Cortex of kidney (tissue), 1 donor: ENCODE measurements at places on chromosomes 3 and 15.

DNA sequence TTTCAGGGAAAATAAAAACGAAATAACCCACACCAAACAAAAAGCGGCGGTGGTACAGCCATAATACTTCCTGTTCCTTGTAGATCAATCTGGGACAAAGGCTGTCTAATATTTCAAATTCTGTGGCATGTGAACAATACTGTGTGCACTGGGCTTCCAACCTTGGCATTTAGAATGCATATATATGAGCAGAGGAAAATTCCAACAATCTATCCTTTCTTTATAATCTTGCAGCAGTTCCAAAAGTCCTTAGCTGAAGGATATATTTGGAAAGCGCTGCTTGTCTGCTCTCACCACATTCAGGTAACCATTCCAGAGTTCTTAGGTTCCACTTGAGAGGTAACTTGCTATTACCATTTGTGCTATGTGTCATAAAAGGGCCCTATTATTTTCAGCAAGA is 231.8 kb downstream of the RBMS3 start:
- no peak for DNase-seq

DNA sequence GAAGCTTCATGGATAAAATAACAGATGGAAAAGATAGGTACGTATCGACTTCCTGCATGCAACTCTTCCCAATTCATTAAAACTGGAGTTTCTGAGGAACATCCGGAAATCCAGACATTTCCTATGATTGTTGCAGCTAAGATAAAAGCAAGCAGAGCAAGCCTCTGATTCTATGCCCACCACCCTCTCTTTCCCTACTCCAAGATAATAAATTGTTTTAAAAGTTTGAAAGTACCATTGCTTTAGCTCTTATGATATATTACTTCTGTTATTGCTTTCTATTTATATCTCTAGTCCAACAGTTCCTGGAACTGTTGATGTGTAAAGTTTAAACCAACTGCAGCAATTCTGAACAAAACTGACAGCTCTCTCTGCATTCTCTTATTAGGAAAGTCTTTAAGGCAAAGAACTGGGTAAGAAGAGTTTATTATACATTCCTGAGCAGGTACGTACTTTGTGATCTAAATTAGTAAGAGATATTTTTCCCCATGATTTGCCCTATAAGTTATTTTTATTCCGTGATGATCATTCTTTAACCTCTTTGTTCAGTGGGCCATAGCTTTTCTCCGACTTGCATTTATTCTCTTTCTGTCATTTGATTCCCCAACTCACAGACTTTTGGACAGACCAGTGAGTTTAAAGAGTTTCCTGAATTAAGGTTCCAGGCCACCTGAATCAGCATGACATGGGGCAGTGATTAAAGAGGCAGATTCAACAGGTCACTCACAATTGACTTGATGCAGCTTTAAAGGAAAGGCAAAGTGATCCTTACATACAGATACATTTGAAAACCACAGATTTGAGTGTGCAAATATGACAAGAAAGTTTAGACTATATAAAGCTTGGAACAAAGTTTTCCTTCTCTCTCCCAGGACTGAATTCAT is 94.2 kb upstream of the THRB start:
- DNase-seq, result no peak

- DNase-seq, result no peak
Observed at GRCh38 chr15:75309711-75310110, 26.2 kb upstream of the COMMD4 start.

- no peak for DNase-seq
Observed at GRCh38 chr15:74464897-74465296, 3.9 kb upstream of the UBL7 start.

DNA sequence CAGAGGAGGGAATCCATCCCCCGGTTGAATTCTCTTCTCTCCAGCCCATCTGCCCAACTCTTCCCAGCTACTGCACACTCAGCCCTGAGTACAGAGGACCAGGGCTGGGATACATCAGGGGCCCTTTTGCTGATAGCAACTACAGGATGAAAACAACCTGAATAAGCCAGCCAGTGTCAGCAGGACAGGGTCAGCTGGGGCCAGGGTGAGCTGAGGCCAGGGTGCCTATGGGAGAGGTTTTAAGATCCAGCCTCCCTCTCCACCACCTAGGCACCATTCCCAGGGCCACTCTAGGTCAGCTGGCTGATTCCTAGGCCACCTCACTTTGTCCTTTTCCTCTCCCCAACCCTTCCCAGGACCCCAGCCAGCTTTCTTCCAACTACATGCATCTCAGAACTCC is 83.8 kb downstream of the MRPL46 start:
- DNase-seq, result no peak
